NK-92 treated with Interleukin-12 subunit alpha and Interleukin-12 subunit beta, amount 100 ng/mL, for 24 hours (cell line): ENCODE measurements at places on chromosomes 11 and 22.
A peak's percentile ranks its signal among the peaks of the same experiment; 100 is the strongest.

- no peak for DNase-seq
These were observed 25.2 kb downstream of the EXPH5 start for GRCh38 chr11:108568195-108568858.

- DNase-seq = no peak
These were observed 20.2 kb downstream of the STARD10 start for GRCh38 chr11:72773696-72774095.

GRCh38 chr11:61549662-61550568, 31.0 kb downstream of the SYT7 start:
- DNase-seq = no peak

GRCh38 chr22:31730344-31730711, 19.6 kb downstream of the PRR14L start:
- DNase-seq = no peak

- no peak for DNase-seq
These were observed 16.9 kb downstream of the CSF2RB start for GRCh38 chr22:36930041-36930935.

GRCh38 chr11:67405196-67405567, 1.3 kb downstream of the TBC1D10C start:
- DNase-seq = no peak

DNA sequence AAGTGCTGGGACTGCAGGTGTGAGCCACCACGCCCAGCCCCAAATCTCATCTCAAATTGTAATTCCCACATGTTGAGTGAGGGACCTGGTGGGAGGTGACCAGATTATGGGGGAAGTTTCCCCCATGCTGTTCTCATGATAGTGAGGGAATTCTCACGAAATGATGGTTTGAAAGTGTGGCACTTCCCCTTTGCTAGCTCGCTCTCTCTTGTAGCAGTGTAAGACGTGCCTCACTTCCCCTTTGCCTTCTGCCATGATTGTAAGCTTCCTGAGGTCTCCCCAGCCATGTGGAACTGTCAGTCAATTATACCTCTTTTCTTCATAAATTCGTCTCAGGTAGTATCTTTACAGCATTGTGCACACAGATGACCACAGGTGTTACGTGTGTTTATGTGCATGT, 357.8 kb downstream of the CADM1 start:
- DNase-seq = no peak

- DNase-seq = no peak
These were observed 60.2 kb upstream of the PPARA start for GRCh38 chr22:46090036-46090591.

DNA sequence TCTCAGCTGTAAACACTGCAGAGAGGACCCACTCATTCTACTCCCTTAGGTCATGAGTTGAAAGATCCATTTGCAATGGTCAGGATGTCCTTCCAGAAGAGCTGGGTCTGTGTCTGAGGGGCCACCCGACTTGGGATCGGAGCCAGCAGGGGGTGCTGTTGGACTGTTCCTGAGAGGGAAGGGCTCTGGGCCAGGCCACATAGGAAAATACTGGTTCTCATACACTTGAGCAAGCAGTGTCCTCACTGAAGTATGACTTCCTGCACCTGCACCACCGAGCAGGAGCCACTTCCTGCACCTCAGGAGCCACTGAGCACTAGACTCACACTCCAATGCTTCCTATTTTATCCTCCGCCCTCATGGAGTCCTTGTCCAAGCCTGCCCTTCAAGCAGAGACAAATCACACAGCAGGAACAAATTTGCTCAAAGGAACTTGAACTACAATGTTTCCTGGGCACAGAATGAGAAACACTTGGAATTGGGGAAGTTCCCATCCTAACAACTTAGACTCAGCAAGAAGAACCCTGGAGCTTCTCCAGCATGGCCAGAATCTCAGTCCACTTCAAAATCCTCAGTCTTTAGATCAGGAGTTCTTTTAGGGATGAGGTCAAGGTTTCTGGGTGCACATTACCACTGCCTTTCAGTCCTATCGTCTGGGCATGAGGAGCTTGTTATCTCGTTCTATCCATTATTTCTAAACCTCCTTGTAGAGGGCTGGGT, 36.6 kb upstream of the VPREB1 start:
- DNase-seq = peak; percentile 74

GRCh38 chr11:77347948-77348347, 46.5 kb upstream of the GDPD4 start:
- DNase-seq = no peak

DNA sequence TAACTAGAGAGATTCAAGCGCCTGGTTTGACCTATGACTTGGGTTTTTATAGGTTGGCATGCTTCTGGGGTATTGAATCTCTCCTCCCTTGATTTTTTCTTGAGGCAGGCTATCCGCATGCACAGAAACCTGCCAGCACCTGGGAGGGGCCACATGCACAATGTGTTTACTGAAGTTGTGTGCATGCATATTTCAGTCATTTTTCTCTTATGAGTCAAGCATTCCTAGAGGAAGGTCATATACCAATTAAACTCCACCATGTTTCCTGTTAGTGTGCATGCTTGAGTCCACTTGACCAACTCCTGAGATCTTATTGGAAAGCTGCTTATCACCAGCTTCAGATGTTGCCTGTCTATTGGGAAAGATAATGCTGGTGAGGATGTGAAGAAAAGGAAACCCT, 1718.4 kb downstream of the LRRC4C start:
- no peak for DNase-seq

- DNase-seq = no peak
These were observed 188.1 kb downstream of the CTTN start for GRCh38 chr11:70586261-70587074.

GRCh38 chr11:64908766-64909165, 8.2 kb downstream of the ATG2A start:
- no peak for DNase-seq

DNA sequence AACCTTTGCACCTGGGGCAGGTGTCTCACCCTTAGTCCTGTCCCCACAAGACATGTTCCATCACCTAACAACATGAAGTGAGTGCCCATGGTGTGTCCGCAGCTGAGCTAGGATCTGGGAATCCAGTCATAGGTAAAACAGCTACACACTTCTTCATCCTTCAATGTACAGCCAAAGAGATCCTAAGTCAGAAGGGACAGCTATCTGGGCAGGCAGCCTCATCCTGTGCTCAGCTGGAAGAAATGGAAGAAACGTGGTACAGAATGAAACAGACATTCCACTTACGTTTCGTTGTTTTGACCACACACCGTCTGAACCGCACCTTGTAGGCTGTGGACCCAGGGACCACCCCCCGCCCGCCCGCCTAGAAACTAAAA, 30.8 kb downstream of the PDGFB start:
- no peak for DNase-seq

DNA sequence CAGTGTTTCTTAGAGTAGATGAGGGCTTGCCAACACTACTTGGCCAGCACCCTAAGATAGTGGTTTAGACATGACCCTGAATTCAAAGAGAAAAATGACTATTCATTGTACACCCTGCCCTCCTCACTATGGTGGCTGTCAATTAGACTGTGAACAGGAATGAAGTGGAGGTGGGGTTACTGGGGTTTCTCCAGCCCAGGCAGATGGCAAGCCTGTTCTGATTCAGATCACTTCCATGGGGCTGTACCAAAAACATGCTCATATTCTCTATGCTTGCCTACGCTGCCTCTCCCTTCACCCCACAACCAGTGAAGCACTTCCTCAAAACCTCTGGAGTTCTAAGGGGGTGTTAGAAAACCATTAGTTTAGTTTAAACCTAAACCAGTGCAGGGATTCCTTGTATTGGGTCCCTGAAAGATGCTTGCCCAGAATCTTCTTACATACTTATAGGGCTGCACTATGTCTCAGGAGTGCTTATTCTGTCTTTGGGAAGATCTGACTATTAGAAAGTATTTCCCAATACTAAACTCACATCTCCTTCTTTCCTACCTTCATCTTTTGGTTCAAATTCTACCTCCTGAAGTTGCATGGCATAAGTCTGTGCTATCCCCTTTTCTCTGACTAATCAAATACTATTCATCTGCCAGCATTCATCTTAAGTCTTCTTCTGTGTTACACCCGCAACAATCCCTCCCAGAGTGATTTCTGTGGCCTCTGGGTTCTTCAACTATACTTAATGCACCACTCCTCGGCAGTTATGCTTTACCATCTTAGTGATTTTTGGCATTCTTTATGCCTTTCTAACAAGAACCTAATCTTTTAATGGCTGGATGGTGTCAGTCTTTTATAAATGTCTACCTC, 71.8 kb downstream of the ATG16L2 start:
- DNase-seq = no peak

- DNase-seq = no peak
These were observed 7.4 kb upstream of the SMIM38 start for GRCh38 chr11:69148377-69148762.

DNA sequence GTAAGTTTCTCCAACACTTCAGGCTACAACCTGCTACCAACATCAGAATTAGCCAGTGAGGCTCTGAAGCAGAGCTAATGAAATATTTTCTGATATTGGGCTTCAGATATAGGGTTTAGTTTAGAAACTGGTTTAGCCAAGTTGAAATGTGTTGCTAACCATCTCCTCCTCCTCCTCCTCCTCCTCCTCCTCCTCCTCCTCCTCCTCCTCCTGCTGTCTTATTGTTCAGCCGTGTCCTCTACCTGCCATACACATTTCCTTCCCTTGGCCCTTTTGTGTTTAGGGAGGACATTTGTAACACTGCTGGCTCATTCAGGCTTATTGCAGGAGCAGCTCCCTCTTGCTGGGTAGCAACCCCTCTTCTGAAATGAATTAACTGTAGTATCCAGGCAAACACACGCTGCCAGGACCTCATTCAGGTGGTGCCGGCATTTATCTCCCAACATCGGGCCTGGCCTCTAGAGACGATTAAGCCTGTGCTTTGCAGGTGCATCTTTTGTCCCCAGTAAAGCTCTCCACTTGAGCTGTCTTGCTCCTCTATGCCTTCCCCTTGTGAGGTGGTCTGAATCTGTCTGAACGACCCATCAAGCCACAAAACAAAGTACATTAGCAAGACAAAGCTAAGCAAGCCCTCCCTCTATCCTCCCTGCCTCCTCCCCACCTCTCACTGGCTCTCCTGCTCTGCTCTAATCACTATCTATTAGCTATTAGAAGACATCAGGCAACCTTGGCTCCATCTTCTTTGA, 82.9 kb downstream of the KCNJ1 start:
- no peak for DNase-seq
